ENCODE measurements at places on chromosomes 5 and 9.

DNA sequence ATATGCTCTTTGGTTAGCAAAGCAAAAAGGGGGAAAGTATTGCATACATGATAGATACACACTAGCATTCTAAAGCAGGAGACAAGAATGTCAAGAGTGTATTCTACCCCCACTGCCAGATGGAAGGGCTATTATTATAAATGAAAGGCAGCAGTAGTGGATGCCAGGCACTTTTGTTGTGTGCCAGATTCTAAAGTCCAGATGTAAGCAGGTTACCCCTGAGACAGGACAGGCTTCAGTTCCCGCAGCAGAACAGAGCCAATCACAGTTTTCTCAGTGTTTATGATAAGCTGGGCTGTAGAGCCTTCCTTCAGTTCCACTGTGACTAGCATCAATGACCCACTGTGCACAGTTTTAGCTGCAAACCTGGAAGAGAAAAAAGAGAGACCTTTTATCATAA, 226.6 kb upstream of the TBCA start:
- no peak for DNase-seq

GRCh38 chr9:92138157-92138959, 23.1 kb upstream of the SPTLC1 start:
- DNase-seq = peak; percentile 73

GRCh38 chr5:76657683-76658311, 34.6 kb upstream of the F2RL2 start:
- no peak for DNase-seq

DNA sequence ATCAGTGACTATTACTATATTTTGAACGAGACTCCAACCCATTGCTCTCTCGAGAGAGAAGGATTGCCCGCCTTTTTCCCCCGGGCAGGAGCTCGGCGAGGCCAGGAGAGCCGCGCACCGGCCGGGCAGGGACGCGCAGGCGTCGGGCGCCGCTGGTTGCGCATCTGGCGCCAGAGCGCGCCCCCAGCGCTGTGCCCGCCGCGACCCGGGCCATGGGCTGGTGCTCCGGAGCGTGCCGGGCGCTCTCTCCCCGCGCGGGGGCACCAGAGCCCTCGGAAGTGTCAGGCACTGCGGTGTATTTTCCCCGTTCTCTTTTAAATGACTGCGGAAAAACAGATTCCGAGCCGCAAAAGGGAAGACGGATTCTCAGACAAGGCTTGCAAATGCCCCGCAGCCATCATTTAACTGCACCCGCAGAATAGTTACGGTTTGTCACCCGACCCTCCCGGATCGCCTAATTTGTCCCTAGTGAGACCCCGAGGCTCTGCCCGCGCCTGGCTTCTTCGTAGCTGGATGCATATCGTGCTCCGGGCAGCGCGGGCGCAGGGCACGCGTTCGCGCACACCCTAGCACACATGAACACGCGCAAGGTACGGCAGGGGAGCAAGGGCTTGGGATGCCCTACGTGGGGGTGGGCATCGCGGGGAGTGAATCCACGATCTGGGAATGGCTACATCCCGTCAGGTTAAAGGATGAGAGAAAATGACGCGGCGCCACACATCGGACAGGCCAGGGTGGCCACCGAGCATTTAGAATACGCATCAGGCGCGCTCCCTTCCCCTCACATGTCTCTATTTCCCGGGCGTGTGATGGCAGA, 1.1 kb upstream of the NTRK2 start:
- DNase-seq = peak; percentile 83

DNA sequence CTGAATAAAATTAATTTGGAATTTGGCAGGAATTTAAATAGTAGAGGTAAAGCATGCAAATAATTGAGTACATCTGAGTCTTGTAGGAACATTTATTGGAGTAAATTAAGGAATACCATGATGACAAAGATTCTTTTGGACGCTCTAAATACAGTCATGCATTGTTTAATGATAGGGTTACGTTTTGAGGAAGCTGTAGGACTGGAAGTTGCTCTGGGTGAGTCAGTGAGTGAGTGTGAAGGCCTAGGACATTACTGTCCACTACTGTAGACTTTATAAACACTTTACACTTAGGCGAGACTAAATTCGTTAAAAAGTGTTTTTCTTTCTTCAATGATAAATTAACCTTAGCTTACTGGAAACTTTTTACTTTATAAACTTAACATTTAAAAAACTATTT, 113.0 kb downstream of the FAM170A start:
- DNase-seq = no peak

GRCh38 chr9:10773136-10773535, 160.3 kb upstream of the PTPRD start:
- DNase-seq = no peak

DNA sequence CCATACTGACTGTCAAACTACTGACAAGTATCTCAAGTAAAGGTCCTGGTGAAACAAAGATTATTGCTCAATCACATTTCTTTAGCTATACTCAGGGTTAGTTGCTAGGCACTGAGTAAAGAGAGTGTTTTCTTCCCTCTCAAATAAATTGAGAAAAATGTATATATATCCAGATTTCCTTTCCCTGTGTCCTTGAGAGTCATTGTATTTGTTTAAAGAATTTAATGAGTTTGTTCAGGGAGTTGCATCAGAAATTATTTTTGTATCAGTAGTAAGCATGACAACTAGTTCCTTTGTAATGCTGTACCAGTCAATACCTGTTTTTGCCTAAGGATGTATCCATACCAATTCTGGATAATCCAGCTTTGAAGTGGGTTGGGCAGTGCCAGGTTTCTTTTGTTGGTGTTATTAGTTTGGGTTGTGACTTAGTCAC, 3.2 kb upstream of the ANKHD1 start:
- peak; percentile 75 for DNase-seq

DNA sequence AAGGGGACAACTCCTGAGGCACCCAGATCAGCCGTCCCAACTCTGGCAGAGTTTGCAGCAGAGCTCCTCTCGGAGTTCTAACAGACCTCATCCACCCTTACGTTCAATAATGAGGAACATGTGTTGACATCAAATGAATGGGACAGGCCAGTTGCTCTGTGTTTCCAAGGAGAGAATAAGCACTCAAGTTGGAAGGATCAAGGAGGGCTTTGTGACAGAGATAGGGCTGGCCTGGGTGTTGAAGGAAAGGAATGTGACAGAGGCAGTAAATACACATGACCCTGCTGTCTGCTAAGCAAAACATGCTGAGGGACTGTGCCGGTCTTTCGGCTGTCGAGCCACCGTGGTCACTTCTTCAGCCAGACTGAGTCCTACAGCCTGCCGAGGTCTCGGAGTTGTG, 48.2 kb downstream of the GPR107 start:
- DNase-seq = no peak

DNA sequence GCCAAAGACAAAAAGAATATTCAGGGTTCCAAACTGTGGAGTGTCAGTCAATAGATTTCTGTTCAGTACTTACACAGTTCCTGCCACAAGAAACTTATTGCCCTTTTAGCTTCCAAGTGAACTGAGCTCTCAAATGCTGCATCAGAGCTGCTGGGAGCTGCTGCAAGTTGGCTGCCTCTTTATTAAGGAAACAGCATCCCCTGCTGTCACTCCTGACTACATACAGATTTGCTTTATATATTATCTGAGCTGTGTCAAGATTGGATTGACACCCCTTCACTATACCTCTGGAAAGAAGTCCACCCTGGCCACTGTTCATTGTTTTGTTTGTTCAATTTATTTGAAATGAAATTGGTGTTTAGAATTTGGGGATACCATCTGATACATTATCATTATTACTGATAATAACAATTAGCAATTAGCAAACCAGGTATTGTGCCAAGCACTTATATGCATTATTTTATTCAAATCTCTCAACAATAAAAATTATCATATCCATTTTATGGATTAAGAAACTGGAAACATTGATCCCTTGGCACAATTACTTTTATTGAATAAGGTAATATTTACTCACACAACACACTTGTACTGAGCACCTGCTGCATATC, 16.4 kb upstream of the C5orf58 start:
- DNase-seq = peak; percentile 73

GRCh38 chr9:33164138-33164809, 2.9 kb downstream of the B4GALT1 start:
- DNase-seq = no peak

- DNase-seq = peak; percentile 49
Observed at GRCh38 chr9:114172981-114173833, 17.9 kb downstream of the COL27A1 start.

GRCh38 chr5:37662362-37662761, 177.5 kb downstream of the GDNF start:
- no peak for DNase-seq

- no peak for DNase-seq
Observed at GRCh38 chr5:31481531-31482165, 50.2 kb downstream of the DROSHA start.

GRCh38 chr5:177329883-177330282, 18.2 kb upstream of the MXD3 start:
- DNase-seq = no peak

DNA sequence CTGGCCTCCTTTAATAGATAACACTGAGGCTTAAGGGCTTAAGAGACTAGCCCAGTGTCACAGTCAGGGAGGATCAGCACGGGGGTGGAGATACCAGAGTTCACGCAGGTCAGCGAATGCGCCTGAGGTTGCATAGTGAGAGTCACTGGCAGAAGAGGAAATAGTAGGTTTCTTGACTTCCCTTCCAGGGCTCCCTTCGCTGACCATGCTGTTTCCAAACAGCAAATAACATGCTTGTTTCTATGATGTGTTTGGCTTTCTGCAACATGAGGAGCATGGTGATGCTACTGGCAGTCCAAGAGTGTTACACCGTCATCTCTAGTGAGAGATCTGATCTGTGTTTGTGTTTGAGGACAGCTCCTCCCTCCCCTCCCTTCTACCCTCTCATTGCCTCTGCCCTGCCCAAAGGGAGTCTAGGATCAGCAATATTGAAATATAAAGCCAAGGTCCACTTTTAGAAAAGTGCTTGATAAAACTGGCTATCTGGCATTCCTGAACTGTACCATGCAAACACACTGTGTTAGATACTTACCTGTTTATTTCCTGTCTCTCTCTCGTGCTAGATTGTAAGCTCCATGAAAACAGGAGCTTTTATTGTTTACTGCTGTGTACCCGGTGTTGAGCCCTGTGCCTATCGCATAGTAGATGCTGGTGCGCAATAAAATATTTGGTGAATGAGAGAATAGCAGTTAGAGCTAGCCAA, 12.3 kb downstream of the TLE4 start:
- no peak for DNase-seq

DNA sequence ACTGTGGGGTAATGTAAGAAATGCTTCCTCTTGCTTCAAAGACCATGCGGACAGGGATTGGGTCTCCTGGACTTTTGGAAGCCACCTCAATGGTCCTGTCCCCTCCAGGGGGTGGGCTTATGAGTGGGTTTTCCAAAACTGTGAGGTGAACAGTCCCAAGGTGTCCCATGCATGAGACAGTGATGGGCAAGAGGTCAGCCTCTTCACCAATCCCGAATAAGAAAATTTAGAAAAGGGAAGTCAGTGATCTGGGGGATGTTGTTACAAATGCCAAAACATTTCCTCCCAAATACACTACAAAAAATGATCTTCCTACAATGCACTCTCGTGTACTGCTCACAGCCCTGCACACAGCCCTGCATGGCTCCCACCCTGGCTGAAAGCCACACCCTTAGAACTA, 215.7 kb upstream of the TBC1D2 start:
- no peak for DNase-seq

DNA sequence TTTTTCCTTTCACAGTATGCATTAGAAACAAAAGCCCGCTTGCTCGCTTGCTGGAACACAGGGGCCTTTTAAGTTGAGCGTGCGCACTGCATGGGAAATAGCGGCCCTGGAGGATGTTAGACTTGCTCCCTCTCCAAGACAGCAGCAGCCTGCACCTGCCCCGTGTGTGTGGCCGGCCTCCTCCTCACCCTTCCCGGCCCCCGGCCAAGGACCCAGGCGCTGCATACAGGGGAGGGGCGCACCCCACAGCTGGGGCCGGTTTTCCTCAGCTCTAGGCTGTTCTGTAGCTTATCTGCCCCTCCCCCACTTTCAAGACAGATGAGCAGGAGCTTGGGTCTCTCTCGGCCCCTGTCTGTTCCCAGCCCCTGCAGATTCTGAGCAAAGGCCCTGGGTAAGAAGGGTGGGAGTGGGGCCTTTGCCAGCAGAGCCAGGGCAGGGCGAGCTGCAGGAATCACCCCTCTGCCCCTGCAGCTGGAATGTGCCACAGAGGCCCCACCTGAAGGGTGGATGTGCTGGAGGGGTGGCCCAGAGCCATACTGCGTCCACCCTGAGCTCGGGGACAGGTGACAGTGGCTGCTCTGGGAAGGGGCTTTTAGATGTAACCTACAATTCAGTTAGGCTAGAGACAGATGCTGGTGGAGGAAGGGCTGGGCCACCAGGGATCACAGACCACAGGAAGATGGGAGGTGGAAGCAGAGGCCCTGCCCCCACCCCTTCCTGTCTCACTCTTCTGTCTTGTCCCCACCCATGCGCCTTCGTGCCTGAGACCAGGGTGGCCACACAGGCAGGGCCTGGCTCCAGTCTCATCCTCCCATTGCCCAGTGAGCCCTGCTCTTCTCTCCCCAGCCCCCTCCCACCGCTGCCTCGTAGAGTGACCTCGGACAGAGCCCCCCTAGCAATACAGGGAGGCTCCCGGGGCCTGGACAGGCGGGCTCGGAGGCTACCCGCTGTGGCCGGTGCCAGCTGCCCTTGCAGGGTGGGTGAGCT, 132.4 kb downstream of the DAB2IP start:
- DNase-seq = no peak

GRCh38 chr9:109619310-109619709, 121.2 kb upstream of the PTPN3 start:
- no peak for DNase-seq

- DNase-seq = no peak
Observed at GRCh38 chr9:131027872-131028179, 18.9 kb downstream of the LAMC3 start.

- DNase-seq = peak; percentile 67
Observed at GRCh38 chr9:128899566-128900322, 17.8 kb downstream of the LRRC8A start.

DNA sequence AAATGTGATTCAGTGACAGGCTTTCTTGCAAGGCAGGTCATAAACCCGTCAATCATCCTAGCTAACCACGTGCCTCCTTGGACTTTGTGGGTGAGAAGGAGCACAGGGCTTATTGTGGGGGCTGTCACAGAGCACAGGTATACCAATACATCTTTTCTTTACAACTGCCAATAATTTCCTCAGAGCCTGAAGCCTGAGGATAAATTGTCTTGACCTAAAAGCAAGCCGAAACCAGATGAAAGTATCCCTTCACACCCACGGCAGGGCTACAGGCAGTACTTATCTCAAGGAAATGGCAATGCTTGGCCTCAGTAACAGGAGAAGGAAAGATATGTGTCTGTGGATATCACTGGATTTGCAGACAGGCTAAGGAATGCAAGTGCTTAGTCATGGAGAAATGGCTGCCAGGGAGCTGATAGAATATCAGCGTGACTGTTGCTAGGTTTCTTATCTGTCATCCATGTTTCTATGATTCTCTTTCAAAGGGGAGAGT, 90.3 kb upstream of the ZNF366 start:
- peak; percentile 60 for DNase-seq

GRCh38 chr9:112112941-112113681, 62.0 kb downstream of the SUSD1 start:
- DNase-seq = peak; percentile 86
